ENCODE measurements at places on chromosomes 2 and 18.

DNA sequence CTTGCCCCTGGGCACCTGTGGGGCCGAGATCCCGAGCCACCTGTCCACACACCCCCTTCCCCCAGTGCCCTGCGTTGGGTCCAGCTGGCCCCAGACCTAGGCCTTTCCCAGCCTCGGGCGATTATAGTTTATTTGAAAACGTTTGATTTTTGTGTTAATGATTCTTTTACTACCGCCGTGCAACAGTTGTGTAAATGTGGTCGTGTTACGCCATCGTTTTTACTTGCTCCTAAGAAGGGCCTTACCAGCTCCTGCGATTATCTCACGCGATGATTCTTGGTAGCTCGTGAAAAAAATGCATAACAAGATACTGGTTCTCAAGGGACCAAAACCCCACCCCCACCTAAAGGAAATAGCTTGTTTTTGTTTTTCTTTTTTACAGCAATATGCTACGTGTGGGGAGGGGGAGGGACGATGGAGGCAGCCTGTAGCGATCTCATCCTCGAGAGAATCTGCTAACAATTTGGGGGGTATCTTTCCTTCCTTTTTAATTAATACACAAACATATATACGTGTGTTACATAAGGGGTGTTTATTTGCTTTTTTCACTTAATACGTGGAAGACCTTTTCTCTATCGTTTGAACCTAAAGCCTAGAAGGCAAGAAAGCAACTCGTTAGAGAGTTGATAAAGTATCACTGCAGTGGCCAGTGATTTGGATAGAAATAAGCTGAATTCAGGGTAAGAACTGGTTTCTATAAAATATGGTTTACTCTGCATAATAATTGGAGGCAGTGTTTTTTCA lies 1.0 kb downstream of the ZDBF2 start:
- no peak for DNase-seq

DNA sequence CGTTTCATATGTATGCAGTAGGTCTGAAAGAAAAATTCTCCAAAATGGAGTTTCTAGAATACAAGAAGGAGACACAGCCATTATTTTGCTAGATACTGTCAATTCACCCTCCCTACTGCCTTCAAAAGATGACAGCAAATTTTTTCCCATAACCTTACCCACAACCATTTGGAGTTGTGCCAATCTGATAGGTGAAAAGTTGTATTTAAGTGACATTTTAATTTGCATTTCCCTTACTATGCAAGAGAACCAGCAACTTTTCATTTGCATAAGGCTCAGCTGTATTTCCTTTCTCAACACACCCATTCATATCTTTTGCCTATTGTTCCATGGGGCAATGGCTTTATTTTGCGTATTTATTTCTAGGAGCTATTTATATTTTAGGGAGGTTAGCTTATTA lies 31.4 kb upstream of the IL18RAP start:
- no peak for DNase-seq

DNA sequence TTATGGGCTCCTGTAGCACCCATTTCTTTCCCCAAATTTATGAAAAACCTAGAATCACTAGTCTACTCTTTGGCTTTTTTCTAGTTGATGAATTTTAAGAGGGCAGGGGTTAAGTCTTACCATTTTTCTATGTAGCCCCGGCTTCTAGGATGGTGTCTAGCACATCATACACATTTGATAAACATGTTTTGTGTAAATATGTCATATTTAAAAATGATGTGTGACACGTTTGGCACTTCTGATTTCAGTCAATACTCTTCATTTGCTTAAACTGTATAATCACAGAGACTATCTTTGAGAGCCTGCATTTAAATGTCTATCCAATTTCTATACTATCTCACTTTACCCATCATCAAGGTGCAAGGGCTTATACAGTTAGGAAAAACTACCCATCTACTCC lies 331.1 kb downstream of the TDRD15 start:
- no peak for DNase-seq

DNA sequence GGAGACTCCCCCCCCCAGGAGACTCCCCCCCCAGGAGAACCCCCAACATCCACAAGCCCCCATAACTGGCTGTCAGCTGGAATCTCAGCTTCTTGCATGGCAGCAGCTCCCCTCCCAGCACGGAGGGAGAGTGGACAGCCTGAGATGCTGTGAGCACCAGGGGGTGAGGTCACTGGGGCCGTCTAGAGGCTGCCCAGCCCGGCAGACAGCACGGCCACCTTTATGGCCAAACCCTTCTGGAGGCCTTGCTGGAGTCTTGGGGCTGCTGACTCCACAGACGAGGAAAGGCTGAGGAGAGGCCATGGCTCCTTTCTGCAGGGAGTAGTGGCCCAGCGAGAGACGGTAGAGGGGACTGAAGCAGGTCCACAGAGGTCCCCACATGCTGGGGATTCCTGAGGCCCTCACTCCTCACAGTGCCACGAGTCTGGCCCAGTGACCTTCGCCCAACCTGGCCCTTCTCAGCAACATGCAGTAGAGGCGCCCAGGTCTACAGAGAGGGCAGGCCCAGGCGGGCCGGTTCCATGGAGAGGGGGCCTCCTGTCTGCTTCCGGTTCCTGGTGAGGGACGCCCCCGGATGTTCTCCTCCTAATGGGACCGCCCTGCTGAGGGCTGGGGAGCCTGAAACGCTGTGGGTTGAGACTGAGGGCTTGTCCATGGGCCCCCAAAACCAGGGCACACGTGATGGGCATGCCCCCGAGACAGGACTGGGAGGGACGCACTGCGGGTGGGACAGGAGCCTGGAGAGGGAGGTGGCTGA lies 122.6 kb upstream of the CTDP1 start:
- DNase-seq = no peak

GRCh38 chr2:144518748-144519596 lies 947 bp downstream of the ZEB2 start:
- DNase-seq = no peak

DNA sequence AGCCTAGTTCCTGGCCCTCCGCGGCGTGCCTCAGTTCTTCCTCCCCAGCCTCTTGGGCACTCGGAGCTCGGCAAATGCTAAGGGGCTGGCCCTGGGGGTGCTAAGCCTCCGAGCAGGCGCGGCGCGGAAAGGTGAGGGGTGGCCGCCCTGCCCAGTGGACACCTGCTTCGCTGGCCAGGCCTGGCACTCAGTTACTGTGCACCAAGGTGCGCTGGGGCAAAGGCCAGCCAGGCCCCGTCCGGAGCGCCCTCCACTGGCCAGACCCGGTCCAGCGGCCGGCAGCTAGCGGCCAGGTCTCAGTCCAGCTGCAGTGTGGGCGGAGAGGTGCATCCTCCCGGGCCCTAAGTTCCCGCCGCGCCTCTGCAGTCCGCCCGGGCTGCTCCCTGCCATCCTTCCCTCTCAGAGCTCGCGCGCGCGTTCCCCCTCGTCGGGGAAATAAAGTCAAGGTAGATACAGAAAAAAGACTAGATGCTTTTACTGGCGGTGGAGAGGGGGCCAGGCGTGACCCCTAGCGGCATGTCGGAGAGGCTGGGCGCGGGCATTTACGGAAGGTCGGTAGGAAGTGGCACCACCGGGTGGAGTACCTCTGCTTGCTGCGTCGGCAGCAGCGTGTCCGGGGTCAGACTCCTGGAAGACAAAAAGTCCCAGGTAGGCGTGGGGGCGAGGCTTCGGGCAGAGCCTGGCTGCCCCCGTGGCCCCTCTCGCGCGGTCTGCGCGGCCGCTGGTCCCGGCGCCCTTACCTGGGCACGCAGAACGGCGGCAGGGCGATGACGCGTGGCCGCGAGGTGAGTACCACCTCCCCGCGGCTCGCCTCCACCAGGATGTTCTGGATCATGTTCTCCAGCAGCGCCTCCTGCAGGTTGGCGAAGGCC lies 9.4 kb upstream of the CRYBA2 start:
- DNase-seq = peak; percentile 28

GRCh38 chr2:238925281-238925680 lies 77.4 kb downstream of the TWIST2 start:
- DNase-seq = no peak

DNA sequence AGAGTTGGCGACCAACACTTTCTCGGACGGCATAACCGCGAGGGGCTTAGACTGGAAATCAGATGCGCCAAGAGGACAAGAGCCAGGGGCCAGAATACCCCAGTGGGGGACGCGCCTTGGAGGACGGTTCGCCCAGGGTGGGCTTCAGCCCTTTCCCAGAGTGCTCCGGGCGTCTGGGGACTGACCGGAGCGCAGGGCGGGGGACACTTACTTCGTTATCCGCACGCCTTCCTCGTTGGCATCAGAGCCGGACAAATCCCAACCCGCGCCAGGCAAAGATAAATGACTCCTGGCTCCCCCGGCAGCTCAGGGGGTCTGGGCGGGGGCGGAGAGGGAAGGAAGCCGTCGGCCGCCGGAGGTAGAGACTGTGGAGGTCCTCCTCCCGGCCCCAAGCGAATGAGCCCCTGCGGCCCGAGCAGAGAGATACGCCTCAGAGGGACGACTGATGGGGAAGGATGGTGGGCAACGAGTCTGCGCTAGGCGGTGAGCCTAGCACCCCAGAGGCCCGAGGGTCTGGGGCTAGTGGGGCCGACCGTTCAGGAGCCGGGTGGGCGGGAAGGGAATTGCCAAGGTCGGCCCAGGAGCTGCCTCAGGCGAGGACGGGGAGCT lies 4.7 kb upstream of the SATB2 start:
- DNase-seq = no peak

DNA sequence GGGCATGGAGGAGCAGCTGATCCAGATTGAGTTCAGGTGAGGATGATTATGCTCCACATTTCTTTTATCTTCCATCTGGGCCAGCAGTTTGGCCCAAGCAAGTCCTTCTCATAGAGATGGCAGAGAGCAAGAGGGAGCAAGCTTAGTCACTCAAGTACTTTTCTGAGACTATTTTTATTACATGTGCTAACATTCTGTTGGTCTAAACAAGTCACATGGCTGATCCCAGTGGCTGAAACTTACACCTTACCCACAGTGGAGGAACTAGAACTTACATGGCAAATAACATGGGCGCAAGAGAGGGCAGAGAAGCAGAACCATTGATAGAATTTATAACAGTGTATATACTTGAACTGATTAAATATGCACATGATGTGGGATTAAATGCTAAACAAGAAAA lies 105.7 kb downstream of the KYNU start:
- DNase-seq = no peak

DNA sequence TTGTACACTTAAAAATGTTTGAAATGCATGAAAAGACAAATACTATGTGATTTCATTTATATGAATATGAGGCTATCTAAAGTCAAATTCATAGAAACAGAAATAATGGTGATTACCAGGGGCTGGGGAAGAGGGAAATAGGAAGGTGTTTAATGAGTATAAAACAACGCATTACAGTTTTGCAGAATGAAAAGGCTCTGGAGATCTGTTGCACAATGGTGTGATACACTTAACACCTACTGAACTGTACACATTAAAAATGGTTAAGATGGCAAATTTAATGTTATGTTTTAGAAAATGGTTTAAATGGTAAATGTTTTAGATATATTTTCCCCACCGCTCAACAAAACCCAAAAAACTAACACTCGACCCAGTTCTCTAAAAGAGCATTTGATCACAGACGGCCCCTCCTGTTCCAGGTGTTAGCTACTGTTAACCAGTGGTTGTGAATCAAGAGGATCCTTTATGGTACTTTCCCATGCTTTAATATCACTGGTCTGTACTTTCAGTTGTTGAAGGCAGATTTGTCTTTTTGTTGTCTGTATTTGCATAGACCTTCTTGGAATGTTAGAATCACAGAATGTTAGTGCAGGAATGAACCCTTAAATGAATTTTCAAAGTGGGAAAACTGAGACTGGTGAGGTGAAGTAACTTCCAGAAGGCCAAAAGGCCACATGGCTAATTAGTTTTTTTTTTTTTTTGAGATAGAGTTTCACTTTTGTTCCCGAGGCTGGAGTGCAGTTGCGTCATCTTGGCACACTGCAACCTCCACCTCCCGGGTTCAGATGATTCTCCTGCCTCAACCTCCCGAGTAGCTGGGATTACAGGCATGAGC lies 10.2 kb downstream of the RAB10 start:
- no peak for DNase-seq

DNA sequence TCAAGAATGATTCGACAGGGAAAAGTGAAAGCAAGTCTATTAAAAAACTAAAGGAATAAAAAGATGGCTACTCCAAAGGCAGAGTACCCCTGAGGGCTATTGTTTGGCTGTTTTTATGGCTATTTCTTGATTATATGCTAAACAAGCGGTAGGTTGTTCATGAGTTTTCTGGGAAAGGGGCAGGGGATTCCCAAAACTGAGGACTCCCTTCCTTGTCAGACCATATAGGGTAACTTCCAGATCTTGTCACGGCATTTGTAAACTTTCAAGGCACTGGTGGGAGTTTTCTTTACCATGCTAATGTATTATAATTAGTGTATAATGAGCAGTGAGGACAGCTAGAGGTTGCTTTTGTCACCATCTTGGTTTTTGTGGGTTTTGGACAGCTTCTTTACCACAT lies 474.9 kb upstream of the MC4R start:
- DNase-seq = no peak

GRCh38 chr2:222490131-222490530 lies 65.8 kb downstream of the SGPP2 start:
- DNase-seq = no peak

GRCh38 chr2:158616480-158617000 lies 159.8 kb downstream of the PKP4 start:
- DNase-seq = no peak

DNA sequence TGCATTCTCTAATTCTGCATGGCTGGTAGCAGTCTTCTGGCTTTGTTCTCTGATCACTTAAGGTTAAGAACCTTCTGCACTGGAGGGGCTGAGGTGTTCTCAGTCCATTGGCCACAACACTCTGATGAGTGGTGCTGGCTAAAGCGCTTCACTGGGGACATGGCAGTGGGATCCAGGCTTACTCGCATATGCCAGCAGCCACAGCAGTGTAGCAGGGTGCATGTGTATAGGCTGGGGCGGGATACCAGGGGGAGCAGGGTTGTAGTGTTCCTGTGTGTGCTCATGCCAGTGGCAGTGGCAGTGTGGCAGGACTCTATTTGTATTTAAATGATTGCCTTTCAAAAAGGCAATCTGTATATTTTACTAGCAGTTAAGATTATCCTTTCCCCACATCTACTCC lies 11.1 kb upstream of the TACR1 start:
- no peak for DNase-seq

GRCh38 chr2:188142636-188143295 lies 148.9 kb upstream of the GULP1 start:
- no peak for DNase-seq

GRCh38 chr2:191150600-191151330 lies at the start of gene STAT4:
Gene STAT4 (minus strand): TSS chr2:191150994. CDS start chr2:191148203, 2,791 bp downstream.
- peak; percentile 76 for DNase-seq

DNA sequence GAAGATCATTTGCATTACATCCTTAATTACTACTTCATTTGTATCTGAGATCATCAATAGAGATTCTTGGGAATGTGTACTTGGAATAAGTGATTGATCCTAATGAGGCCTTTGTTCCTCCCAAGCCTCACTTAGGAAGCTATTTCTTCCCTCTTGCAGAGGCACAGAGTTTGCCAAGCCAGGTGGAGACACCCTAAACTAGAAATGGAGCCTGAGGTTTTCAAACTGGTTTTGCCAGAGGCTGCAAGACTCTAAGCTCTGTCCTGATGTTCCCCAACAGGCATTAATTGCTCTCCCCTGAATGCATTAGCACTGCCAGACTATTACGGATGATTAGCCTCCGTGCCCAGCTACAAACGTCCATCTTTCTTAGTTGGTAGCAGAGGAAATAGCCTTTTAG lies 125.2 kb upstream of the LGALSL start:
- no peak for DNase-seq

- DNase-seq = no peak
These were observed 53.1 kb upstream of the ATL2 start for GRCh38 chr2:38430196-38430595.

GRCh38 chr18:61861372-61861771 lies 31.4 kb downstream of the RNF152 start:
- DNase-seq = no peak

GRCh38 chr18:44679914-44680272 lies 795 bp upstream of the SETBP1 start:
- DNase-seq = no peak
